ENCODE measurements at places on chromosomes 16 and 17.

- DNase-seq = no peak
Measured at GRCh38 chr17:17297217-17297616, 6.0 kb upstream of the NT5M start.

DNA sequence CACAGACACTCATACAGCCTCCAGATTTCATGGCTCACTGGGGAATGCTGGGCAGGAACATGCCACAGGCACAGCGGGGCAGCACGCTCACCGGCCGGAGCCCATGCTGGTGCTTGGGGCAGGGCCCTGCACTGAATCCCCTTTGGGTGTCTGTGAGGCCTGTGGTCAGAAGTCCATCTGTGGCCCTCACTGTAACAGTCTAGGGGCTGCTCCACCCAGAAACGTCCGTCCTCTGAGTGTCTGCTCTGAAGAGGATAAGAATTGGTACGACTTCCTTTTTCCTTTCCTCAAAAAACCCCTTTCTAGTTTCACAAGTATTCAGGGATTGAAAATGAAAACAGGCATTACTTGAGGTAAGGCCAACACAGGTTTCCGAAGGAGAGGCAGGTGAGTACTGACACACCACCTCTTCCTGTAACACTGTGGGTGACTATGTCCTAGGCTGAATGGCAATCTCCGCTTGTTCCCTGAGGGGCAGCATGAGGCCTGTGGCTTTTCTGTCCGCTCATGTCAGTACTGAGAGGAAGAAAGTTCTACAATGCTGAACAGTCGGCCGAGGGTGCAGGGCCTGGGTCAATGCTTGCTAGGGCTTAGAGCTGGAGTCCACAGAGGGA, 42.5 kb downstream of the TMEM11 start:
- no peak for DNase-seq

DNA sequence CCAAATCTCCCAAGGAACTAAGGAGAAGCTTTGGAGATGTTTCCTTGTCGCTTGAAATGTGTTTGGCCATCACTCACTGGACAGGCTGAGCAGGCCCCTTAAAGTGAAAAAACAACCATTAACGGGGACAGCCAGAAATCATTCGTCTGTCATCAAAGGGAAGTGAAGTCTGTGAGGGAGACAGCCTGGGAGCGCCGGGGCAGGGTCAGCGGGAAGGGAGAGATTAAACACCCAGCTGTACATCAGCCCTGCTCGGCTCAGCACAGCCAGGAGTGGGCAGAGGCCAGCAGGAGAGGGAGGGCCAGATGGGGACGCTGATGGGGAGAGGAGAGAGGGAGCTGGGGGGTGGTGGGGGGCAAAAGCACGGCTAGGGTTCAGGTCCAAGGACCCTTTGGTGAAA, 105.1 kb downstream of the SDK2 start:
- DNase-seq = no peak

DNA sequence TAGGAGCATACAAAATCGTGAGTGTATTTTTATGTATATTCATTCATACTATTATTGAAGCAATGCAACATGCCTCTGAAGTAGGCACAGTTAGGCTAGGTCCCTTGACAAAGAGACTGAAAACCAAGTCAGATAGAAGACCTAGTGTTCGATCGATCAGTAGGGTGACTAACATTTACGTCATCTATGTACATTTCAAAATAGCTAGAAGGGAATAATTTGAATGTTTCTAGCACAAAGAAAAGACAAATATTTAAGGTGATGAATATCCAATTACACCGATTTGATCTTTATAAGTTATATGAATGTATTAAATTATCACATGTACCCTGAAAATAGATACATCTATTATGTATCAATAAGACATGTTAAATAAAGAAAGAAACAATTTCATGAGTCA, 610.1 kb downstream of the TOX3 start:
- DNase-seq = no peak

DNA sequence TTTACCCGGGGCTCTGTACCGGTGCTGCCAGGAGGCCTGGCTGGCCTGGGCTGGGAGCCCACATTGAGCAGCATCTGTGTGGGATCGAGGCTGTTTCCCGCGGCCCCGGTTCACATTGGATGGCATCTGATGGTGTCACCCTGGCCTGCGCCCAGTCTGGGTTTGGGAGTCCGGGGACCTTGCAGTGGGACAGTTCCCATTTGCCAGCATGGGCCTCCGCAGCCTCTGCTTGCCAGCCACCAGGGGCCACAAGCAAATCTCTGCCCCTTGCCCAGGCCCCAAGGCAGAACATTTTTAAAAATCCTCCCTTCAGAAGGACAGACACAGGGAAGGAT, 64.5 kb downstream of the BANP start:
- DNase-seq = no peak

- no peak for DNase-seq
Measured at GRCh38 chr17:7987112-7987893, 15.1 kb upstream of the GUCY2D start.

GRCh38 chr17:40556198-40556661, 9.0 kb downstream of the CCR7 start:
- no peak for DNase-seq

DNA sequence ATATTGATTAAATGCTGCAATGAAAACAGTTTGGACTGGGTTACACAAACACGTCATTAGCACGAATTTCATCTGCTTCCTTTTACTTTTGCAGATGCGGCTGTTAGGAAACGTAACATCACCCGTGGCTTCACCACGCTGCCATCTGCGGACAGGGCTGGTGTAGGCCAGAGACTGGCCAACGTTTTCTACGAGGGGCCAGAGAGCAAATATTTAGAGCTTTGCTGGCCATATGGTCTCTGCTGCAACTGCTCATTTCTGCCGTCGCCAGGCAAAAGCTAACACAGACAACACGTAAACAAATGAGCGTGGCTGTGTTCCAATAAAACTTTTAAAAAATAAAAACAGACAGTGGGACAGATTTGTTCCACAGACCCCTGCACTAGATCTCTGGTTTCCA, 96.6 kb downstream of the ENGASE start:
- DNase-seq = no peak

DNA sequence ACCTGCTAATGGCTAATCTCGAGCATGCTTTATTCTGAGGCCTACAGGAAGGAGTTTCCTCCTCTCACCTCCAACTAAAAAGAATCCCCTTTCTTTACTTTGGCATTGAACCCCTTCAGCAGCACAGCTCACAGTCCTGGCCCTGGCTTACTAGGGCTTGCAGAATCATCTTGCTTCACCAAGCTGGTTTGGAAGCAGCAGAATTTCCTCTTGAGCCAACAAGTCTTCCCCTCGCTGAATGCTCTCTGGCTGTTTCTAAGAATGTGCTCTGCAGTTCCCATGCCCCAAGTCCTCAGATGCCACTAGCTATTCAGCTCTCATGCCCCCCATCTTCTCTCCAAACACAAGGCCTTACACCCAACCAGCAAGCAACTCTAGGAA, 271.2 kb downstream of the NTN1 start:
- DNase-seq = no peak

DNA sequence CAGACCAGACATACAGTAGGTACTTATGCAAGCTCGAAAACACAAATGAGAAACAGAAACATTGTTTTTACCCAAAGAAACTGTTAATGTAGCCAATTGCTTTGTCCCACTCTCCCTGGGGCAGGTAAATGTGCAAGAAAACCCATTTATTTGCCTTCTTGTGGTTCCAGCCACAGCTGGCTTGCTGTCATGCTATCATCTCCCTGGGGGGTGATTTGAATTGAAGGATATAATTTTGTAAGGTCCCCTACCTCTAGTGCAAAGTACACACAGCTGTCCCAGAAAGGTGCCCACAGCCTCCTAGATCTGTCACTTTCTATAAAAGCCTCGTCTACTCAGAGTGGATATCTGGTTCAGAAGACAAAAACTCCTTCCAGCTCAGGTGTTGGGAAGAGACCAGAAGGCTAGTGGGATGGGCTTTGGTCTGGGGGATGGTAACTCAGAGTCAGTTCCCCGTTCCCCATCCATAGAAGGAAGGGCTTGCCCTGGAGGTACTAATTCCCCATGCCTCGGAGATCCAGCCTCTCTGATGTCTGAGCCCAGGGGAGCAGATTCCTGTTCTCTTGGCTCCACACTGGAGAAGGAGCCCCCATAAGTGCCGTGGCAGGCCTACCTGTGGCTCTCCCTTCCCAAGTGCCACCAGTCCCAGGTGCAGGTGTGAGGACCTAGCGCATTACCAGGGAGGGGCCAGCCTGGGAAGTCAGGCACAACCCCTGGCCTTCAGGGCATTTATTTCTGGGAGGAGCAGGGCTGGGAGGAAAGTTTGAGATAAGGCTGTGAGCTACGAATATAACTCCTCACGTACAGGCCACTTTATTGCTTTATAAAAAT, 2.4 kb upstream of the PRR15L start:
- no peak for DNase-seq

- no peak for DNase-seq
Measured at GRCh38 chr17:4161967-4162305, 18.9 kb downstream of the CYB5D2 start.

GRCh38 chr17:5033352-5034015, 1.7 kb downstream of the SLC52A1 start:
- DNase-seq = no peak

DNA sequence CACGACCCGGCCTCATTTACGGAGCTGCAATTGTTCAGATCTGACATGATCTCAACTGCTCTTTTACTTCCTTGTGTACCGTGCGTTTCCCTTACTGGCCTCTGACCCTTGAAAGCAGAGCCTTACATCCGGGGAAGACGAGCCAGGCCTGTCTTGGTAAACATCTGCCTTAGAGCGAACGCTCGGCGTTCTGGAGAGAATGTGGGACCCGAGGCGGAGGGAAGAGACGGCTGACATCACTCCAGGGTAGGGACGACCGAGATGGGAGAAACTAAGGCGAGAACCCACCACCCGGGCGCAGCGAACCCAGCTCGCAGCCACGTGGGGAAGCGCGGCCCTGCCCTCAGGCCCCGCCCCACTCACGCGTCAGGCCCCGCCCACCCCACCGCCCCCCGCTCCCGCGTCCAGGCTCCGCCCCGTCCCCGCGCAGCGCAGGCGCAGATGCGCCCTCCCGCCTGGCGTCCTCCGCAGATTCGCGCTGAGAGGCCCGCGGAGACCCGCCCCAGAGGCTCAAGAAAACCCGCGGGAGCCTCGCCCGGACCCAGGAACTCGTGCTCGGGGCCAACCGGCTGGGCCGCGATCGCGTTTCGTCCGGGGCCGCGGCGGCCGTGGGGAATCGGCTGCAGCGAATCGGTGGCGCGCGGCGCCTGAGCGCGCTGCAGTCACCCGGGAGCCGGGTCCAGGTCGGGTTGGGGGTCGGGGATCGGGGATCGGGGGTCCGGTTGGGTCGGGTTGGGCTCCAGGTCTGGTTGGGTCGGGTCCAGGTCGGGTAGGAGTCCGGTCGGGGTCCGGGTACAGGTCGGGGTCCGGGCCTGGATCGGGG, at the start of gene TELO2:
Gene TELO2 (plus strand): TSS at position 438 of the 823 bp plus-strand sequence. CDS start 922 bp downstream, outside the sequence.
- peak; percentile 51 for DNase-seq

DNA sequence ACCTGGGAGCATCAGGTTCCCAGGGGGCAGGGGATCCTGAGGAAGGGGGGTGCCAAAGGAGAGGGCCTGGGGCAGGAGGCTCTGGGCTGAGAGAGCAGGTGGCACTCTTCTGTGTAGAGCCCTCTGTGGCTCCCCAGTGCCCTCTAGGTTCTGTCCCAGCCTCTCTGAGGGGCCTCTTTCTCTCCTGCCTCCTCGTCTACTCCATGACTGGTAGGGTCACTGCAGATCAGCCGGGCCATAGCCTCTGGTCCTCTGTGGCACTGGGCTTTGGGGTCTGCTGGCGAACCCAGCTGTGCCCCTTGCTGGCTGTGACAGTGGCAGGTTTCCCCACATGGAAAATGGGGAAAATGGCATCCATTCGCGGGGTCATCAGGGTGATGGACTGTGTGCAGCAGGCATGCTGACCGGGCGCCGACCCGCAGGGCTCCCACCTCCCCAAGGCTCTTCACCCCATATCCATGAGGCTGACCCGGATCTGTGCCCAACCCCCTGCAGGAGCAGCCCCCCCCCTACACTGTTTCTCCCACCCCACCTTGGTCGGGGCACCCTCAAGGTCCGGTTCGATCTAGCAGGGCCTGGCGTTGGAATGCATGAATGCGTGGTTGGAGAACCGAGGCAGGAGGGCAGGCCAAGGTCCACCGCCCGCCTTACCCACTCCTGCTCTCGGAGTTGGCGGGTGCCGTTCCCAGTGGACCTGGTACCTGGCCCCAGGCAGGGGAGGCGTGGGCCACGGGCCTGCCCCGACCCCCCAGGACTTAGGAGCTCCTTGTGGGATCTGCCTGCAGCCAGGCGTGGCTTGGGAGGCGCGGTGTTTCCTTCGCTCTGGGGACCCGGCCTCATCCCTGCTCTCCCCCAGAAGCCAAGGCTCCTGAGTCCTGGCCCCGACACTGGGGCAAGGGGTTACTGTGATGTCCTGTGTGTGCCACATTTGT, 6.5 kb downstream of the GLIS2 start:
- DNase-seq = no peak

- no peak for DNase-seq
Measured at GRCh38 chr16:30380803-30381208, 1.6 kb downstream of the SEPTIN1 start.

GRCh38 chr17:62653002-62653825, 25.7 kb downstream of the MRC2 start:
- no peak for DNase-seq

DNA sequence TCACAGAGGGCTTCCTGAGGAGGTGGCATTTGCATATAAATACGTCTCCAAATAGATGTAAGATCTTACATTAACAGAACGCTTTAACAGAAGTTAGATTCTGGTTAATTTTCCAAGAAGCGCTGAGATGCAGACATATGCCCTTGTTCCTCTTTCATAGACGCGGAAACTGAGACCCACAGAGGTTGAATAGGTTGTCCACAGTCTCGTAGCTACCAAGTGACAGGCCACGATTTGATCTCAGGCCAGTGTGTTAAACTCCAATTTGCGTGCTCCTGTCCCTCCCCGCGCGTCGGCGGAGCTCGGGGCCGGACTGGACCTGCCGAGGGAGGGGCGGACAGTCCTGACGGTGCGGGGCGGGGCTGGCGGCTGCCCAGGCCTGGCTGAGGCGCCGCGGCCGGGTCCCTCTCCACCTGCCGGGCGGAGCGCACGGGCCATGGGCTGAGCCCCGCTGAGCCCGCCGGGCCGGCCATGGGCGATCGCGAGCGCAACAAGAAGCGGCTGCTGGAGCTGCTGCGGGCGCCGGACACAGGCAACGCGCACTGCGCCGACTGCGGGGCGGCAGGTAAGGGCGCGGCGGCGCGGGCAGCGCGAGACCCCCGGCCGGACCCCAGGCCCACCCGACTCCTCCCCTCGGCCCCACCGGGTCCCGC, at the start of gene ADAP2:
Gene ADAP2 (plus strand): TSS at position 402 of the 653 bp plus-strand sequence. CDS start 70 bp downstream, at position 472.
- no peak for DNase-seq

GRCh38 chr16:24974859-24975258, 40.3 kb downstream of the ARHGAP17 start:
- DNase-seq = no peak

- no peak for DNase-seq
Measured at GRCh38 chr17:4155980-4156620, 13.1 kb downstream of the CYB5D2 start.

DNA sequence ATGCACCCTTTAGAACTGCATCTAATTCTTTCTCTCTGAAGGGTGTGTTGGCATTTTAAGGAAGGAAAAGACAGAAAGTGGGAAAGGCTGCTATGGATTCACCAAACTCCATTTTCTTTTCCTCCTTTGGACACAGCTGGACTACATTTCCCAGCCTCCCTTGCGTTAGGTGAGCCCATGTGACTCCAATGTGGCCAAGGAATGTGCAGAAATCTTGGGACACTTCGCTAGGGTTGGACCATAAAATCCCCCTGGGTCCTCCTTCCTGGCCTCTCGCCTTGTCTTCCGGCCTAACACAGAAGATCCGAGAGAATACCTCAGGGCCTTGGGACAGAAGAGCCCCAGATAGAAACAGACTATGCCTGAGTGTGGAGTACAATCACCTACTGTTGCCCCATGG, 56.3 kb downstream of the ABCC12 start:
- DNase-seq = no peak

All from stromal cell of bone marrow (primary cell).